ENCODE measurements at places on chromosomes 2 and 18. TPM values are rescaled to one million over a fixed set of nuclear protein-coding genes. Genes with fewer than 3 reads are reported as not detected.

The SPDYA gene
- not detected for total RNA-seq

The DTNA gene
- total RNA-seq = 11.7 TPM

The PRLH gene
- not detected for total RNA-seq

The EVX2 gene
- total RNA-seq = not detected

The ANKRD36 gene
- total RNA-seq = 4.2 TPM

The TUBB8B gene
- total RNA-seq = not detected

The SLC14A1 gene
- 276 TPM for total RNA-seq

The C2orf66 gene
- not detected for total RNA-seq

The MYL1 gene
- not detected for total RNA-seq

The AQP12A gene
- total RNA-seq = not detected

The ERFE gene
- total RNA-seq = 4.3 TPM

The KLHL29 gene
- 2.1 TPM for total RNA-seq

DNA sequence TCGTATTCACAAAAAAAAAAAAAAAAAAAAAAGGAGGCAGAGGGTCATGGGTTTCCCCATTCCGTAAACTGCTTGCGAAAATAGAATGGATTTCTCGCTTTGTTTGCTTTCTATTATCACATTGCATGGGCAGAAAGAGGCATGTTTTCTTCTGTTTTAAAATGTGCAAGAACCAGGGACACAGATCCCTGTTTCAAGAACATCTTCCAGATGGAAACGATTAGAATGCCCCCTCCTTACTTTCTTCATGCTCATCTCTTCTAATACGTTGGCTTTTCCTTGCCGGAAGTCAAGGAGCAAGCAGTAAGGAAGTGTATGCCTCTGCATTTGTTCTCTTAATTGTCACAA is 51.0 kb upstream of the ZNF516 start:
- no peak for DNase-seq

DNA sequence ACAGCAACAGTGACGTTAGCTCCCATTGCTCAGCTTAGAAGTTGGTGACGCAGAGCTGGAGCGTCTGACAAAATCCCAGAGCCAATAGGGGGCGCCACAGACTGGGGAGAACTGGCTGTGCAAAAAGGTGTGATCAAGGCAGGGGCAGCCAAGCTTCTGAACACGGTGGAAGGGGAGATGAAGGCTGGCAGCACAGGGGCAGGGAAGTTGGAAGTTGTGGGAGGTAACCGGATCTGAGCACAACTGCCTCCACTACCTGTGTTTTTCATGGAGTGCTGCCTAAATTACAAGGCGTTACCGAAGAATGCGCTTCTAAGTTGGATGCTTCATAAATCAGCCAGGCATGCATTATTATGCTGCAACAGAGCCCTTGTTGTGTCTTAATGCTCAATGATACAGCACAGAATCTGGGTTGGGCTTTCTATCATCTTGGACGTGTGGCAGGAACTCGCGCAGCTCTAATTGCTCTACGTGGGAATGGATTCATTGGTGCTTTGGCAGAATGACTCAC is 370.0 kb downstream of the SLC4A3 start:
- DNase-seq = peak; percentile 21

GRCh38 chr2:140861666-140862065 is 1269.2 kb downstream of the LRP1B start:
- DNase-seq = no peak

GRCh38 chr18:58125183-58125582 is 81.2 kb downstream of the NEDD4L start:
- no peak for DNase-seq

- no peak for DNase-seq
These were observed 144.0 kb upstream of the IL1R2 start for GRCh38 chr2:101847661-101848339.

- DNase-seq = no peak
These were observed 18.3 kb downstream of the CLHC1 start for GRCh38 chr2:55213822-55214221.

DNA sequence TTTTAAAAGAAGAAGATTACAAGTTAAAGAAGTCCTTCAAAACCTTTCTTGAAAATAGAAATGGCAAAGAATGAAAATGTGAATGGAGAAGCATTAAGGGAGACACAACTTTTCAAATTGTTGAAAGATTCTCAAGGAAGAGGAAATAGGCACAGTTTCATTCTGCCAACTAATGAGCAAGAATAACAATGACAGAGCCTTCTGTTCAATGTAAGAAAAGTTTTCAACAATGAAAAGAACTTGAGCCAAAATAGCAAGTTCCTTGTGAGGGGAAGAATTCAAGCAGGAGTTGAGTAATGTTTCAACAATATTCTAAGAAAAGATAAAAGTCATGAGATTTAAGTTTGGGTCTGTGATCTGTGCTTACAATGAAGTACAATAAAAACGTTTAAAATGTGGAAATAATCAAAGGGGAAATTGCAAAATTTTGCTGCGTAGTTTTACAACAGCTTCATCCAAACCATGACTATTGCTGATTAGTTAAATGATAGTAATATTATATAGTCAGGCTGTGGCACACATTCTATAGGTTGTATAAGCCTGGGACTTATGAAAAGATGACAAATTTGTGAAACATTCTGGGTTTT is 122.6 kb downstream of the METTL4 start:
- DNase-seq = no peak

- no peak for DNase-seq
These were observed 26.8 kb downstream of the ADRA2B start for GRCh38 chr2:96089356-96090195.

GRCh38 chr2:215619989-215620388 is 184.1 kb upstream of the FN1 start:
- peak; percentile 16 for DNase-seq

- DNase-seq = no peak
These were observed 68.9 kb downstream of the DOCK10 start for GRCh38 chr2:224973112-224974016.

- DNase-seq = no peak
These were observed 2.7 kb downstream of the TMEM163 start for GRCh38 chr2:134715932-134716643.

DNA sequence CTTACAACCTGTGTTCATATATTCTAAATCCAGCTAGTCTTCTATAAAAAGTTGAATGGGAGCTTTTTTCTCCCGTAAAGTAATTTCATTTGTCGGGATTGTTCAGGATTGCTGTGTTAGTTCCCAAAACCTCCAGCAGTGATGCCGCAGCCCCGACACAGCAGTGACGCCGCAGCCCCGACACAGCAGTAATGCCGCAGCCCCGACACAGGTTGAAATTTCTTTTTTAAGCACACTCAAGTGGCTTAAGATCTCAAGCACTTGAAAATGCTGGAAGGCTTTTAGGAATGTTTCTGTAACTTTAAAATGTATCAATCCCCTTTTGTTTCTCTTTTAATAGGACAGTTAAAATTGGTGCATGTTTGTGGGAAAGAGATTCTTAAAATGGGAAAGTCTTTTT is 145.4 kb downstream of the DCDC2C start:
- DNase-seq = no peak

GRCh38 chr2:42809819-42810120 is 17.4 kb upstream of the HAAO start:
- DNase-seq = peak; percentile 64

Measured in H4 (cell line).